ENCODE measurements at places on chromosomes 12 and 14.
A peak's percentile ranks its signal among the peaks of the same experiment; 100 is the strongest.

- no peak for DNase-seq
These were observed 64.5 kb downstream of the AMN start for GRCh38 chr14:102986810-102987579.

DNA sequence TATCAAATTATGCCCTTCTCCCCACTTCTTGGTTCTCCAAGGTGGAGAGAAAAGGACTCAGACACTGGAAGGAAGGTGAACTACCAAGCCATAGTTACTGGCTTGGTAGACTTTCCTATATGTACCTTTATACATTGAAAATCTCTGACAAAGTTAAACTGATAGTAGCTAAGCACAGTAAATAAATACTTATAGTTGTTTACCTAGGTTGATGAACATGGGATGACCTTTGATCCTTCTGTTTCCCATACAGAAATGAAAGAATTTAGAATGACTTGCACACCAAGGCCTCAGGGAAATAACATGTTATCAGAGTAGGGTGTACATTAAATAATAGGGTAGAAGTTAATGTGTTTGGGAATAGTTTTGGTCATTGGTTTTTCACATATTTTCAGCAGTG is 6.7 kb downstream of the ARHGAP5 start:
- DNase-seq = no peak

- DNase-seq = peak; percentile 6
These were observed 1.4 kb downstream of the ETNK1 start for GRCh38 chr12:22626406-22626805.

- DNase-seq = peak; percentile 57
These were observed 29.4 kb upstream of the OXA1L start for GRCh38 chr14:22737052-22737451.

DNA sequence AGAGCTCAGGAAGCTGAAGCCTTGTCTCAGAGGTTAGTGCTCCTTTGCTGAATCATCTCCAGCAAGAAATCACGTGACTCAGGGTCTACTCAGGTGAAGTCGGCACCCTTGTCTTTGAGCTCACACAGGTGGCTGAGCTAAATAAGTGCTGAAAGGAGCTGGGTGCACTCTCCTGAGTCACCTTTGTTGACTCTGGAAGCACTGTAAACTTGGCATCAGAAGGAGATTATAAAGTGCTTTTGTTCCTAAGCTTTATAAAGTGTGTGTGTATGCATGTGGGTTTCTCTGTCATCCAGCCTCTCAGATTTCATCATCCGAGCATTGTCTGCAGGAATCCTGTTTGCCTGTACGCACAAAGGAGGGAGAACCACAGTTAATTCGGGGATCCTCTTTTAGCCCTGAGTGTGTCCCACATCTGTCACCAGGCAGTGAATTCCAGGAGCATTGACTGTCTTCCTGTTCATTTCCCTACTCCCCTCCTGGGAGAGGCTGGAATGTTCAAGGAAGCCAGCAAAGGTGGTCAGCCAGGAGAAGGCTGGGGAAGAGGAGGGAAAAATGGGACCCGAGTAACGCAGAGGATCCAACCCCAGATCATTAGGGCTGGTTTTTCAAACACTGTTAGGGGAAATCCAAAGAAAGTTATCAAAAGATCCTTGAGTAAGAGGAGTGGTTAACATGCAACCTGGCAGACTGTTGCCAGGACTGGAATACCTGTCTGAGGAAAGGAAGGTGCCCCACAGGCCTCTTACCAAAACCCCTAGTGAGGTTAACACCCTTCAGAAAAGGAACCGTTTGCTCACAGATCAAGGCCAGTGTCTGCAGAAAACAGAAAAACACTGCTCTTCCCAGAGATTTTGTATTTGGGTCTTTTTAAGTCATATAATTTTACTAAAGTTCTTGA is 157.5 kb upstream of the HIF1A start:
- DNase-seq = no peak

DNA sequence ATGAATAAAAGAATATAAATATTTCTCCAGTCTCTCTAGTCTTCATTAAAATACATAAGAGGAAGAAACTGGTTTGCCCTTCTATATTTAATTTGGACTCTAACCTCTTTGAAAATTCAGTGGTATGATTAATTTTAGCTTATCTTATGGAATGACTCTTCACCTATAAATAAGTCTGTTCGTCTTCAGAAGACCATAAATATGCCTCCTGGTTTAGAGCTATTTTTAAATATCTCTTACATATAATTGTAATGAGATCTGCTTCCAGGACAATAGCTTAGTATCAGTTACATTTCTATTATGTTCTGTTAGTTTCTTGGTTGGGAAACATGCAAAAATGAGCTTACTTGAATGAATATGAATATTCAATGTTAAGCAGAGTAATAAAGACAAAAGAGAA is 257.5 kb upstream of the HMGA2 start:
- no peak for DNase-seq

- DNase-seq = no peak
These were observed 158.2 kb downstream of the FOXN3 start for GRCh38 chr14:89258728-89259273.

DNA sequence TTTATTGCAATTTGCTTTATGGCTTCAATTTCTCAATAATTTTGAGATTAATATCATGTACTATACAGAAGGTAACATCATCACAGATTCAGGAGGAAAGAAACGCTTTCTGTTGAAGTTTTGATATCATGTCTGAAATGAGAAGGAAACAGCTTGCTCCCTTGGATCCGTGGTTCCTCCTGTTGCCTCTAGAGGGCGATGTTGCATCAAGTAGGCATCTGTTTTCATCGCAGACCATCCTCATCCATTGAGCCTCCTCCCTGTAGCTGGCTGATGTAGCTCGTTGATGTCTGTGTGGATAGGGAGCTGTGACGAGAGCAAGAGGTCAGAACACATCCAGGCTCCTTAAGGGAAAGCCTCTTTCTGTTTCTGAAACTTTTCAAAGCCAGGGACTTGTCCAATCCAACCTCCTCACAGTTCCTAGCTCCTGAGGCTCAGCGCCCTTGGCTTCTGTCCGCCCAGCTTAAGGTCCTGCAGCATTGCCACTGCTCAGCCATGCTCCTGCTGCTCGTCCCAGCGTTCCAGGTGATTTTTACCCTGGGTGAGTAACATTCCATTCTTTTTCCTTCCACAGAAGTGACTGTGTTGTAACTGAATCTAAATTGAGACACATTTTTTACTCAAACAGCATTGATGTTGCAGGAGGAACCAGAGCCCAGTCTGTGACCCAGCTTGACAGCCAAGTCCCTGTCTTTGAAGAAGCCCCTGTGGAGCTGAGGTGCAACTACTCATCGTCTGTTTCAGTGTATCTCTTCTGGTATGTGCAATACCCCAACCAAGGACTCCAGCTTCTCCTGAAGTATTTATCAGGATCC is 304.8 kb upstream of the OR4E1 start:
- peak; percentile 28 for DNase-seq

DNA sequence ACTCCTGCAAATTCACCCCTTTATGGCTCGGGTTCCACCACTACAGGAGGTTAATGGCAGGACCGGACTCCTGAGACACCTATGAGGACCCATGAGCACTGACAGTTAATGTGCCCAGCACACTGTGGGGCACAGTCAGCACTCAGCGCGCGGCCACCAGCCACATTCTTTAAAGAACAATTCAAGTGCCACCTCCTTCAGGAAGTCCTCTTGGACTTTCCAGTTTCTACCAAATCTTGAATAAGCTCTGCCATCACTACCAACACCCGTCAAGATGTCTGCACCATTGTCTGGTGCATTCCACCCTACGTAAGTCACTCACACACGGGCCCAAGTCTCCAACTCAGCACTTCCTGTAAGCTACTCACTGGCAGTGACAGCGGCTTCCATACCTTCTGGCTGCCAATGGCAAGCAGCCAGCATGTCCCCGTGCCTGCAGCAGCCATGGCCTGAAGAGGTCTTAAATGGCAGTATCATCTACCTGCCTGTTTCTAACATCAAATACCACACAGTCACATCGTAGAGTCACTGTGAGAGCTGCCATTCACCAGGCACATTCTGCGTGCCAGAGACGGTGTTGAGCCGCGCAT is 48.5 kb downstream of the CDC42BPB start:
- no peak for DNase-seq

- DNase-seq = no peak
These were observed 1090.2 kb downstream of the BCL11B start for GRCh38 chr14:98181768-98182167.

- peak; percentile 57 for DNase-seq
These were observed 12.4 kb upstream of the SMUG1 start for GRCh38 chr12:54201001-54201794.

DNA sequence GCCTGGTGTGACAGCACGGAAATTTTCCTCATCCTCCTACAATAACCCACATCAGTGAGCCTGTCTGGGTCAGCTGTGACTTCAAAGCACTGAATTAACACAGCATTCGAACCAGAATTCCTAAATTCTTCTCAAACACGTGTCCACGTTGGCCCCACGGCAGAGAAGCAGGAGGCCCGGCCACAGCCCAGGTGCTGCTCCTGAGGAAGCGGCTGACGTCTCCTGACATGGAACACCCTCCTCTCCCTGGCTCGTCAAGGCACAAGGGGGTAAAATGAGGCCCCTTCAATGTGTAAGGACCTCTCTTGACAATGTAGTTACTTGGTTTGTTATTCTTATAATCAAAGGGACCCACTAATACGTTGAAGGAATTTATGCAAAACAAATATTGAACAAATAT is 156.3 kb upstream of the GSC start:
- DNase-seq = no peak

- no peak for DNase-seq
These were observed 332 bp upstream of the TBC1D30 start for GRCh38 chr12:64824130-64824499.

DNA sequence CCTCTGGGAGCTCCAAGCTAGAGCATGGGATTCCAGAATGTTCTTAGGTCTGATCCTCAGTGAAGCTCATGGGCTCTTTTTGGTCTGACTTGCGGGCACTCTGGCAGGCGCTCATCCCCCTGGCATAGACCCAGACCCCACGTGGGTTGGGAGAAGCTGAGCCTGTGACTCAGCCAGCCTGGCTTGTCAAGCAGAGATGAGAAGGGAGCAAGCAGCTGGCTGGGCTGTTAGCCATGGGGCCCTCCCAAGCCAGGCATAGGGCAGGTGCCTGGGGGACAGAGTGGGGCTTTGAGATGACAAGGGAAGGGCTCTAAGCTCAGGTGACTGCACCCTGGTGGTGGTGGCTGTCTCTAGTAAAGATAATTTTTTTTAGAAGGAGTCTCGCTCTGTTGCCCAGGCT is 80.3 kb upstream of the NOS1 start:
- no peak for DNase-seq

- DNase-seq = no peak
These were observed 177.1 kb downstream of the RMST start for GRCh38 chr12:97639702-97640101.

- DNase-seq = no peak
These were observed 31.5 kb downstream of the TMEM132D start for GRCh38 chr12:129871991-129872972.

GRCh38 chr14:104438166-104438887 is 141.2 kb upstream of the C14orf180 start:
- DNase-seq = no peak

DNA sequence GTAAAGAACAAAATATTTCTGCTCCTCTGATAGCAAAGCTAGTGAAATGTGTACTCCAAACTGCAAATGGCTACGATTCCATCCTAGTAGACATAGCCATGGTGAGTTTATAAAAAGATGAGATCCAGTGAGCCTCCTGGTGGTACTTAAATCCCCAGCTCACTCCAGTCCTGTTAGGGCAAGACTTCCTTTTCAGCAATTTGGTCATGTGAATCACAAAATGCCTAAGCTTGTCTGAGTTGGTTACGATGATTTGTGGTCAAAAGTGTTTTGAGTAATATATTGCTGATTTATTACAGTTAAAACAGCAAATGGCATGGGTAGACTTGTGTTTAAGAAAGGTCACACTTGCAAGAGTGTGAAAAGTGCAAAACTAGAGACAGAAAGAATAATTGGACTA is 102.7 kb upstream of the NAV3 start:
- no peak for DNase-seq

GRCh38 chr12:69879007-69879960 is 54.3 kb downstream of the MYRFL start:
- DNase-seq = peak; percentile 58

DNA sequence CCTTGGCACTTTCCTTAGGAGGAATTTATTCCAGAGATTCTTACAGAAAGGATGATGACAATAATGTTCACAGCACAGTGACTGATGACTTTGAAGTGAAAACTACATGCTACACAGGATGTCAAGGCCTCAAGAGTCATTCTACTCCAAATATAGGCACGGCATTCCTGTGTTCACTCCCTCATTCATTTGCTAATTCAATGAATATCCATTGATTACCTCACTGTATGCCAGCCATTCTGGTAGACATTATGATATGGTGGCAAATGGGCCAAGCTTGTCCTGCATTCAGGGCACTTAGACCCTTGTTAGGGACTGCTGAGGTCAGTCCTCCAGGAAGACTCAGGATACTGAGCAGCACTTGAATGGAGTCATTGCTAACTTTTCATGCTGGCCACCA is 48.0 kb downstream of the FOXN4 start:
- DNase-seq = no peak

DNA sequence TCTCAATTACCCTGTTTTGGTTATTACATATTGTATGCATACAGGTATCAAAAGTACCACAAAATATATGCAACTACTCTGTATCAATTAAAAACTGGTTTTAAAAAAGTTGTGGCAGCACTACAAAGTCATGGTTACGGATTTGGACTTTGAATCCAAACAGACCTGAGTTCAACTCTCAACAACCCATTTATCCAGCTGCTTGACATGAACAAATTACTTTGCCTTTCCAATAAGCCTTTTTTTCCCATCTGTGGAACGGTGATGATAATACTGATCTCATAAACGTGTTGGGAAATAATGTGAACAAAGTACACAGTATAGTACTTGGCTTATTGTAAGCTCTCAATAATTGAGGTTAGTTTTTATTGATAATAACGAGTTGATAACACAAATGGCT is 85.0 kb downstream of the MNAT1 start:
- no peak for DNase-seq

GRCh38 chr12:14417715-14418114 is 52.2 kb downstream of the ATF7IP start:
- DNase-seq = no peak
